ENCODE measurements at places on chromosomes 13 and 19.

DNA sequence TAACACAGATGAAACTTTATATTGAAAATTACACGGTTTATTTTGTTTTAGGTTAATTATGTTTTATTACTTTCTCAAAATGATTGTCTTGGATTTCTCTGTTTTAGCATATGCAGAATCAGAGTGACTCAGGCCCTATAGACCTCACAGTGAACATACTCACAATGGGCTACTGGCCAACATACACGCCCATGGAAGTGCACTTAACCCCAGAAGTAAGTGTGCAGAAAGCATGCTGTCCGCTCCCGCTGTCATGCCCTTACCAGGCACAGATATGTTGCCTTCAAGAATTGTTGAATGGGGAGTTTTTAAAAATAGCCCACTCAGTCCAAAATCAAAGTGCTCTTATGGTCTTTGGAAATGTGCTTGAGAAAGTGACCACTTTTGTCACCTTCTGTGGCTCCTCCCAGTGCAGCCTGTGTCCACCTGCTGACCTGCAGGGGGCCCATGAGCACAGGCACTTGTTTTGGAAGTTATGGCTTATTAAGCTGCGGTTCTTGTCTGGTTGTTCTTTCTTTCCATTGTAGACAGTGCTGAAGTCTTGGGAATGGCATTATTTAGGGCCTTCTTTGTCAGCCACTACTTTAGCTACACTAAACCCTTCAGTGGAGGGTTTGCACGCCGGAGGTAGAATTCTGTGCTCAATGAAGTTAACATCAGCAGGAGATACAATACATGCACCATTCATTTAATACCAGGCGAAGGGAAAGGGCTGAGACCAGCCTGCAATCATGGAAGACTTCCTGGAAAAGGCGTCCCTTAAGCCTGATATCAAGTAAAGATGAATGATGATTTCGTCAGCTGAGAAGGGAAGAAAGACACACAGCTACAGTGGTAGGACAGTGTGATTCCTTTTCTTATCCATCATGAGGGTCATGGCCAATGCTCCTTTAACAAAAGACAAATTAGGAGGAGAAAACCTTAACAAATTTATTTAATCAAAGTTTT is 36.7 kb downstream of the CUL4A start:
- no peak for DNase-seq

DNA sequence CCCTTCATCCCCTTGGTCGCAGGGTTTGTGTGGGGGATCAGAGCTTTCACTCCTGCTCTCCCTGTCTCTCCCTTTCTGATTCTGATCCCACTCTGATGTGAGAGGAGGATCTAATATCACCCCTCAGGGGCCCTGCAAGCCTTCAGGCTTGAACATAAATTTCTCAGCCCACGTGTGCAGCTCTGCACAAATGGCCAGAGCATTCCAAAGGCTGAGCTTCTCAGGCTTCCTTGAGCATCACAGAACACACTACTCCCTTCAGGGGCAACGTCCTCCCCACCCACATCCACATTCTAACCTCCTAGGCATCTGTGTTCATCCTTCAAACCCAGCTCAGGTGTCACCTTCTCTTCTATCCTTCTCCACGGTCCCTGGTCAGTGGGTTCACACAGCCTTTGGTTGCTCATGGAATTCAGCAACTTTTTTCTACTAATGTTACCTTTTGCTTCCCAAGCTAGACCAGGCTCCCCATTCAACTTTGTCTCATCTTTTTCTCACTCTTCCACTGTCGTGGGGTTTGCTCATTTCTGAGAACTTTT is 24.4 kb upstream of the DOCK9 start:
- DNase-seq = no peak

- DNase-seq = peak; percentile 63
Observed at GRCh38 chr19:12668932-12669269, 2.3 kb downstream of the WDR83 start.

DNA sequence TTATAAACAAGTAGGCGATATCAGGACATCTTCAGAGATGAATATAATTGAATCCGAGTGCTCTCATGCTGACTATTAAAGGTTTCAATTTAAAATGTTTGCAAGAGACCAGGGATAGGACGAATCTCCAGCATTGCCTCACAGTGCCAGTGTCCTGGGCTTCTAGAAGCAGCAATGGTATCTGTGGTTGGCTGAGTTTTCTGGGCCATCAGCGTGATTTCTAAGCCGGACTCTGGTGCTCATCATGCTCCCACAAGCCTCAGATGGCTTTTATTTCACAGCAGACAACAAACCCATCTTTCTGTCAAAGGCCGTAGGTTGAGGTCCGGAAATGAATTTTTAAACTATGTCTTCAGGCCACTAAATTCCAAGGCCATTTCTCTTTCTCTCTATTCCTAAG is 187.7 kb downstream of the FOXO1 start:
- DNase-seq = no peak

DNA sequence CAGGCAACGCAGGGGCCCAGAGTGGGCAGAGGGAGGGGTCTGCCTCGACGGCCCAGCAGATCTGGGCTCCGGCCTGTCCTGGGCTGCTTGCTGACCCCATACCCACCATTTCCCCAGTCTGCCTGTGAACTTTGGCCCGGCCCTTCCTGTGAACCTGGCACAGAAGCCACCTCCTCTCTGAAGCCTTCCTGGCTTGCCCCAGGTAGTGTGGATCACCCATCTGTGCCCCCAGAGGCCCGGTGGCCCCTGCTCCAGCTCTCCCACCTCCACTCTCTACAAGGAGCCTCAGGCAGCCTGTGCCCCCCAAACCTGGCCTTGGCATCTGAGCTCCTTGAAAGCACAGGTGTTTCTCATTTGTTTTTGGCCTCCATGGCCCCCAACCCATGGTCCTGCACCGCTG is 15.7 kb downstream of the PLEKHF1 start:
- DNase-seq = no peak

Data from CD4-positive, alpha-beta T cell treated with Interleukin-6 for 4 hours (primary cell).